ENCODE measurements at places on chromosomes 7 and 10.

GRCh38 chr10:87816163-87816897 is 1.7 kb downstream of the ATAD1 start:
- no peak for DNase-seq

DNA sequence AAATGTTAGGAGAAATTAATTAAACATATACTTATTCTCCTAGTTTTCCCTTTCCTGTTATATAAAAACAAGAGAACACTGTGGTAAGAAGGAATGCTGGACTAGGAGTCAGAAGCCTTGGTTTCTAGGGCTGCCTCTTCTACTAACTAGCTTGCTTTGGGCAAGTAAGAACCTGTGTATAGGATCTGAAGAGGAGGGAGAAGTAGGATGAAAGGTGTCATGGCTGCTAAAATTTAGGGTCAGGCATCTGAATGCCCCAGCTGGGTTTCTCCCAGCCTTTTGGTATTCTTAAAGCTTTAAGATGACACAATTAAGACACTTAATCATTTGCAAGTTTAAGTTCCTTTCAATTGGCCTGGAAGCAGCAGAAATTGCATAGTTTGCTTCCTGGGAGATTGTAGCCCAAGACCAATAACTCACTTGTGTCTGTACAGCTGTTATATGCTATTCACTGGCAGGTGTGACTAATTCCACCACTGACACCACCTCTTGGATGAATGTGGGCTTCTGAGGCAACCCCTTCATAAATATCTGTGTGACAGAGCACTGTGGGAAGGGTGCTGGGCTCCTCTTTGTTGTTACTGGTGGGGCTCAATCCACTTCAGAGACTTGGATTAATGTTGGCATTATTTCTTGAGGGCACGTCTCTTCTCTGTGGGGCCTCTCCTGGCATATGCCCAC is 137.2 kb downstream of the LRMDA start:
- DNase-seq, result no peak

GRCh38 chr10:73168465-73168803 is 515 bp downstream of the FAM149B1 start:
- DNase-seq, result no peak

DNA sequence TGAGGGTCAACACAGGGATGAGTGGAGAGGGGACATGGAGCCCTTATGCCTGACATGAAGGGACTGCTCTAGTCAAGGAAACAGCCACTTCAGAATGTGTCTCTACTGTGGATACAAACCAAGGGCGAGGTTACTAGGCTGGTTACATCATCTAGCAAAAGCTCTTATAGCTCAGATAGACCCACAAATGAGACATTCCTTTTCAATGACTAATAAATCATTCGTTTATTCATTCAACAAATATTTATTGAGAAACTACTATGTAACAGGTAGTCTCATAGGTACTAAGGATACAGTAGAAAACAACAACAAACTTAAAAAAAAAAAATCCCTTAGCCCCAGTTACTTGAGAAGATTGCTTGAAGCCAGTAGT is 219.5 kb downstream of the KIAA1217 start:
- DNase-seq, result no peak

DNA sequence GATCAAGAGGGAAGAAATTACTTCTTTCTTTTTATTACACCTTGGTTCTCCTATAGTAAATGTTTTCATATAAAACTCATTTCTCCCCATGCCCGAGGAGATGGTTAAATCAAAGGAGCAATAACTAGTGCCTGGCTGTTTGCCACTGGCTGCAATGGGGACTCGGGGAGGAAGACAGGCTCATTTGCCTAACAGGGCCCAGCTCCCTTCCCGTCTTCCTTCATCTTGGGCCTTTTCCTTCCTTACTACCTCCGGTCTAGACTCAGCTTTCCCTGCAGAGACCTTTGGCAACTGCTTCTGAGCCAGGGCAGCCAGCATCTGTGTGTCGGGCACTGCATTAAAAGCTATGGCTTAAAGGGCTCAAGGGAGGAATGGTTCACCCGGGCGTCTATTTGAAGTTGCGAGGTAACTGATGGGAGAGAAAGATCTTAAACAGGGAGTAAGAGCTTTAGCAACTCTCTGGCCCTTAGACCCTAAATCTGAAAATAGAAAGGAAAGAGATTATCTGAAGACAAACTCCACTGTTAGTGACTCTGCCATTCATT is 63.5 kb downstream of the CALD1 start:
- DNase-seq, result no peak

GRCh38 chr7:18536486-18536885 is 40.9 kb downstream of the HDAC9 start:
- DNase-seq, result no peak

- no peak for DNase-seq
These were observed 236.9 kb downstream of the DPP6 start for GRCh38 chr7:154289119-154289518.

DNA sequence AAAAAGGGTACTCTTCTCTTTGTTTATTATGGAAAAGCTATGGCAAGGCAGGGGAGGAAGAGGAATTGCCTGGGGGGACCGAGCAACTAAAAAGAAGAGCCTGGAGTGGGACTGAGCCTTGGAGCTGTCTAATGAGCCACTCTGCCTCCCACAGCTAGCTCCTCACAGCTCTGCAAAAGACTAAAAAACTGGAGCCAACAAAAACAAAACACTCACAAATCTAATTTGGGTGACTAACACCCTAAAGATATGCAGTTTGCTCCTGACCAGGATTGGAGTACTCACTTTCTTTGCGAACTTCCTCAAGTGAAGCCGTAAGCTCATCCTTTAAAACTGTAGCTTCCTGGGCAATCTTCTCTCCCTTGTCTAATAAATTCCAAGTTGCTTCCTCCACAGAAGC is 89.4 kb downstream of the CTNNA3 start:
- DNase-seq, result no peak

DNA sequence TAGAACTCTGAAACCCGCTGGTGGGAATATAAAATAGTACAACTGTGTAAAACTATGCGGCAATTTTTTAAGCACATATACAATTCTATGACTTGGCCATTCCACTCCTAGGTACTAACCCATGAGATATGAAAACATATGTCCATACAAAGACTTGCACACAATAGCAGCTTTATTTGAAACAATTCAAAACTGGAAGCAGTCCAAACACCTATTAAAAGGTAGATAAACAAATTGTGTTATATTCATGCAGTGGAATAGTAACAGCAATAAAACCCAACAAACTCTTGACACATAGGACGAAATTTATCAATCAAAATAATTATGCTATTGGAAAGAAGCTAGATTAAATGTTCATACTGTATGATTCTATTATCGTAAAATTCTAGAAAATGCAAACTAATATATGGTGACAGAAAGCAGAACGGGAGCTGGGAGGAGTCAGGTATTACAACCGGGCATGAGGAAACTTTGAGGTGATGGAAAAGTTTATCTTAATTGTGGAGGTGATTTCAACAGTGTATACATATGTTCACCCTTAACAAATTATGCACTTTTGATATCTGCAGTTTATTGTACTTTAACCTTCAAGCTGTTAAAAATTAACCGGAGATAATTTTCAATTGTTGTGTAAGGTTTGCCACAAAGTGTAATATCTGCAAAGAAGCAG is 803 bp upstream of the STK31 start:
- no peak for DNase-seq

GRCh38 chr7:139995017-139995915 is 67.5 kb downstream of the PARP12 start:
- DNase-seq, result no peak

- no peak for DNase-seq
These were observed 22.2 kb downstream of the ZRANB1 start for GRCh38 chr10:124963866-124964720.

- no peak for DNase-seq
These were observed 32.1 kb downstream of the PRKG1 start for GRCh38 chr10:51106311-51106945.

- DNase-seq, result no peak
These were observed 280.5 kb downstream of the CNTNAP2 start for GRCh38 chr7:146397141-146397540.

DNA sequence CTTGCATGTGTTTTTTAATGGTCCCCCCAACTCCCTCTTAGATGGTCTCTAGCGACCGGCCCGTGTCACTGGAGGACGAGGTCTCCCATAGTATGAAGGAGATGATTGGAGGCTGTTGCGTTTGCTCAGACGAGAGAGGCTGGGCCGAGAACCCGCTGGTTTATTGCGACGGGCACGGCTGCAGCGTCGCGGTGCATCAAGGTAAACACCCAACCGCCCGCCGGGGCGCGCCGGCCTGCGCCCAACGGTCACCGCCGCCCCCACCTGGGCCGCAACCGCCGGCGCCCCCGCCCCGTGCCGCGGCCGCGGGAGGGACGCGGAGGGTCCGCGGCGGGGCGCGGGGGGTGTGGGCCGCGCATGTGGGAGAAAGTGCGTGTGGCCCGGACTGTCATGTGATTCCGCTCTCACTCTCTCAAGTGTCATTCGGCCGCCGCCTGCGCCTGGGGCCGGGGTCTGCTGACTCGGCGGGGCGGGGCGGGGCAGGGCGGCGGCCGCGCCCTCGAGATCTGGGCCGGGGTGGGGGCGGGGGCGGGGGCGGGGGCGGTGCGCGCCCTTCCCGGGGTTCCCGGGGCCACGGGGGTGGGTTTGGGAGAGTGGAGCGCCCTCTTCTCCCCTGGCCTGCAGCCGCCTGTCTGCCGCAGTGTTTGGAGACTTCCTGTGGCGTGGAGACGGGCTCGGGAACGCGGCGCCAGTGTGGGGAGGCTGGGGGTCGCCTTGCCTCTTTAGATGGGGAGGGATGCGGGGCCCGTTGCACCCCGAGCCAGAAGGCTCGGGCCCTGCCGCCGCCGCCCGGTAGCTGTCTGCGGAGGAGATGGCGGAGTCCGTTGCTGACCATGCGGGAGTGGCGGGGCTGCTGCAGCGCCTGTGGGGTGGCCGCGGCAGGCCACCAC is 817 bp downstream of the MLLT10 start:
- no peak for DNase-seq

DNA sequence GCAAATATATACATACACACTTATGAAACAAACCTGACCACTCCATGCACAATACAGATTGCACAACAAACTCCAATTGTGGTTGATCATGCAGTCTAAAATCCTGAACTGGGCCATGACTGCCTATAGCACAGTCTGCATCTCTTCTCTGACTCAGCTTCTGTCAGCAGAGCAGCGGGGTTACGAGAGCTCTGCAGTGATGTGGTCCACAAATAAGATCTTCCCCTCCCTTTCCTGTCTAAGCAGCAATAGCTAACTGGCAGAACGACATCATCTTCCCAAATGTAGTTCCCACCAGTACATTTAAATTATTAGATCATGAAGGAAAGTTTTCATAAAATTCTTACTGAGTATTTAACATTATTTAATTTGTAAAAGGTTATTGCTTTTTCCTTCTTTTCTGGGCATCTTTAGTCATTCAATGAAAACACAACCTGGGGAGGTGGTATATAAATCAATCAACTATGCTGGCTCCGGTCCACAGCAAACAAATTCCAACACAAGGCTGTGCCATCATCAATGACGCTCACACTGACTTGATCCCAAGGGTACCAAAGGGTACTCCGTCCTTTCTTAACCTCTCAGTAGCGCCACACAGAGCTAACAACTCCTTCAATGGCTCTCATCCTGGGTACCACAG is 17.1 kb downstream of the ARHGAP21 start:
- no peak for DNase-seq

DNA sequence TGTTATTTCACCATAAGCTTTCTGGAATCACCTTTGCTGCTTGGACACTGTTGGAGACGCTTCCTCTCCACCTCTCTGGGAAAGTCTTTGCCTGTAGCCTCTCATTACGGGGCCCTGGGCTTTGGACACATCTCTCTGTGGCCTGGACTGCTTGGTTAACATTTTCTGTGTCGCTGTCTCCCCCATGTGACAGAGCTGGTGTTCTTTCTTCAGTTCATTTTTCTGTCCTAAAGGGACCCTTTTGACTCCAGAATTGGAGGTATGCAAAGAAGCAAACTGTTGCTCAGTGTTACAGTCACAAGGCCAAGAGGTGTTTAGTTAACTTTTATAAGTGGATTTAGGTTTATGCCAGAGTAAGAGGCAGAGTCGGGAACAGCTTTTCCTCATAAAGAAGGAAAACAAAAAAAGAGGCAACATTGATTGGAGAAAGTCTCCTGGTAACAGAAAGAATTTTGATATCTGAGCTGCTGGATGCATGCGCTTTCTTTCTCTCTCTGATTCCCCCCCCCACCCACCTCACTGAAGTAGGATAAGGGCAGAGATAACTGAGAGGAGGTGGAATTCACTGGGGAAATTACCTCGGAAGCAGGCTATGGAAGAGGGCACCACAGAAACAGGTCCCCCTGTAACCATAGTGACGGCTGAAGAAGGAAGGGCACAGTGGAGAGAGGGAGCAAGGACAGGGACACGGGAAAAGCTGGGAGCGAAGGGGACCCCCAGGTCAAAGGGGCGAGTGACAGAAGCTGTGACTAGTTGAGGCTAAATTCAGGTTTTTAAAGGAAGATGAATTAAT is 57.8 kb downstream of the LGI1 start:
- no peak for DNase-seq

DNA sequence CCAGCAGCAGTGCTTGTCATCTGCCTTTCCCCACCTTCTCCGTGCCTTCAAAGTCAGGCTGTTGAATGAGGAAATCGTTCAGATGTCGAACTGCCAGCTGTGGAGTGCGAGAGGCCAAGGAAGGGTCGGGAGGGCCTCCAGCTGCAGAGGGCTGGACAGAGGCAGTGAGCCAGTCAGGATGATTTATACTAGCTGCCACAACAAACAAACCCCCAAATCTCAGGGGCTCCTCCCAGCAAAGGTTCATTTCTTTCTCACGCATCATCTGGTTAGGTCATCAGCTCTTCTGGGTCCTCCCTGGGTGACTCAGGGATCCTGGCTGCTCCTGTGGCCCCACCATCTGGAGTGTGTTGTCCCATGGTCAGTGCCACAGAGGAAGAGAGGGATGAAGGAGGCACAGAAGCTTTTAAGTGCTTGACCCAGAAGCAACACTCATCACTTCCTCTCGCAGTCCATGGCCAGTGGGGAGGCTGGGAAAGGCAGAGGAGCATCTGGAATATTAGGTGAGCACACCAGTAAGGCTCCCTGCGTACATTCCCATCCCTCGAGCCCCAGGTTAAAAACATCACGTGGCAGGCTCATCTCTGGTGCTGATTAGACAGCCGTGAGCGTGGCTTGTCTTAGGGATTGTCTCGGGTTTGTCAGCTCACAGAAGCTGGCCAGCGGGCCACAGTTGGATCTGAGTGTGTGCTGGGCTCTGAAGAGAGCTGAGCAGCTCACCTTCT is 140.7 kb downstream of the RGS10 start:
- no peak for DNase-seq

DNA sequence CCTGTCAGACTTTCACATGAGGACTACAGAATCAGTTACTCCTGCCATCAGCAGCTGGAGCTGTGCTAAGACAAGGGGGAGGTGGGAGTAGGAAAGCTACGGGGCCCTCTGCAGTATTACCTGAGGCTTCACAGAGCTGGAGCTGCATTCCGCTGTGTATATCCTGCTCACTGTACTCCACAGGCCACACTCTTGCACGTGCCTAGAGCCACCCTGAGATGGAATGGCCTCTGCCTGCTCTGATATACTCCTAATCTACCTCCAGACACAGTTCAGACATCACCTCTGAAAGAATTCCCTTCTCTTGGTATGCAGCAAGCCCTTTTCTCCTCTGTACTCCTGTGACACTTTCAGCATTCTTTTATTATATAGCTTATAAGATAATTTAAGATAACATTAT is 34.8 kb downstream of the TRDMT1 start:
- DNase-seq, result no peak
